ENCODE measurements at places on chromosomes 3 and 15.
A peak's percentile ranks its signal among the peaks of the same experiment; 100 is the strongest.

DNA sequence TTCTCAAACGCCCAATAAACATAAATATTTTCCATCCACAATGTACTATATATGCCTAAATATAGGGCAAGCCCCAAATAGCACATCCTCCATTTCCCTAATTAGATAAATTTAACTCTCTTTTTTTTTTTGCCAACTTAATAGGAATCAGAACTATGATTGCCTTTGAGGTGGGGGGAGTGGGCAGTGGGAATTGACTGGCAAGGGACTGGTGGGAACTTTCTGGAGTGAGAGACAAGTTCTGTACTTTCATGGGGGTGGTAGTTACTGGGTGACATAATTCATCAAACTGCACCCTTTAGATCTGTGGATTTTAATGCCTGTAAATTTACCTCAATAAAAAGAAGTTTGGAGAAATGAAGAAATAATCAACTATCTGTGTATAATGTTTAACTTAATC lies 88.2 kb upstream of the CTDSPL start:
- DNase-seq = no peak

DNA sequence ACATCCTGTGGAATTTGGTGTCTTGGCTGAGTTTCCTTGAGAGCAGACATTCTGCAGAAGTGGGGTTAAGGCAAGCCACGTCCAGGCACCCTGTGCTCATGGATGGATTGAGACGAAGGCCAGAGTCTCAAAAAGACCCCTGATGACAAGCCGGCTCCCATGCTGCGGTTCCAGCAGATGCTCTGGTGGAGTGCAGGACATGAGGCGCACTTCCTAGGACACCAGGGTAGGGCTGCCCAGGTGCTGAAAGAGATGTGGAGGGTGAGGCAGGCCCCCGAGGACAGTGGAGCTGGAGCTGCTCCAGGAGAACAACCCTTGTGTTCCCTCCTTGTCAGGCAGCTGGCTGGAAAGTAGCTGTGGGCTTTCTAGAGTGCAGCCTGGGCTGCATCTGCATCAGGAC lies 81.0 kb downstream of the ASB7 start:
- no peak for DNase-seq

GRCh38 chr3:153892126-153892525 lies 229.1 kb upstream of the ARHGEF26 start:
- no peak for DNase-seq

DNA sequence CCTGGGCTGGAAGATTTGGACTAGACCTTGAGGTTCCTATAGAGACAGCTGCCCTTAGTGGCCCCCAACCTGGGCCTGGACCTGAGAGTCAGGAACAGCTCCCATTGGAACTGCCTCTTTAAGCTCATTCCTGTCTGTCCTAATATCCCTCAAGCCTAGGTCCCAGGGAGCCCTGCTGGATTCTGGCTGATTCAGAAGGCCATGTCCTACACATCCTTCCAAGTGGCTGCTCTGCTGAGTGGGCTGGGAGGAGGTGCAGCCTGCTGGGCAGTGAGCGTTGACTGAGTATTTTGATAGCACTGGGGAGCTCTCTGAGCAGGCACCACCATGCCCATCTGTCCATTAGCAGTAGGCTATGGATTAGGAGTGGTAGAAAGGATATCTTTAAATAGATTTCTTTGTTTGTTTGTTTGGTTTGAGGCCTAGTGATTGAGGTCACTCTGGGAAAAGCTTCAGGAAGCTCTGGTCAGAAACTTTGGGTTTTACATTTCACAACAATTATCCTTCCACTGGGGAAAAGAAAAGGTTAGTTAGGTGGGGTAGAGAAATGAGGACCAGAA lies 54.6 kb upstream of the ATOSA start:
- no peak for DNase-seq

DNA sequence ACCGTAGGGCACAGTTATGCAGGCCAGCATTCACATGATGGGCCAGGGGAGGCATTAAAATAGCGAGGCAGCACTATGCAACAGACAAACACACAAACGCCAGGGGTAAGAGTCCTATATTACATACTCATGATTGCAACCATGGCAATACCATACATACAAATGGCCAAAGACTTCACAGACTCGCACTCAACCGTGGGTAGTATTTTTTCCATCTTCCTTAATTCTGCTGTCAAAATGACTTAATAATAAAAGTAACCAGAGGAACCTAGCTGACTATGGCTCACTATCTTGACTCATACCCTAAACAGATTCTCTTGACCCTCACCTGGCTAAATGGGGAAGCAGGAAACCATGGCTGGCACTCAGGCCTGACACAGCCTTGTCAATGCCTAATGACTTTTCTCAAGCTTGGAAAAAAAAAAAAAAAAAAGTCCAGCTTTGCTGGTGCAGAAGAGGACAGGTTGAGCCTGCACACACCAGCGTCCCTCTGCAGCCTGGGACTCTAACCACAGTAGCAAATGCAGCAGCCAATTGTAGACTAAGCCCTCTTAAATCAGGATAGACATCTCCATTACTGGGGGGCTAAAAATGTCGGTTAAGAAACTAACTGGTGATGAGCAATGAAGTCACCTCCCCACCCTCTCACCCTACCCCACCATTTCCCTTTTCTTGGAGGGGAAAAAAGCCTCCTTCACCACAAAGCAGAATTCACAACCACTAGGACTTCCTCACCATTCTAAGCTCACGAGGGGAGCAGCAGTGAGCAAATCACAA lies 23.1 kb downstream of the CCDC12 start:
- DNase-seq = no peak

GRCh38 chr15:80447077-80447476 lies 42.9 kb downstream of the ARNT2 start:
- DNase-seq = no peak

DNA sequence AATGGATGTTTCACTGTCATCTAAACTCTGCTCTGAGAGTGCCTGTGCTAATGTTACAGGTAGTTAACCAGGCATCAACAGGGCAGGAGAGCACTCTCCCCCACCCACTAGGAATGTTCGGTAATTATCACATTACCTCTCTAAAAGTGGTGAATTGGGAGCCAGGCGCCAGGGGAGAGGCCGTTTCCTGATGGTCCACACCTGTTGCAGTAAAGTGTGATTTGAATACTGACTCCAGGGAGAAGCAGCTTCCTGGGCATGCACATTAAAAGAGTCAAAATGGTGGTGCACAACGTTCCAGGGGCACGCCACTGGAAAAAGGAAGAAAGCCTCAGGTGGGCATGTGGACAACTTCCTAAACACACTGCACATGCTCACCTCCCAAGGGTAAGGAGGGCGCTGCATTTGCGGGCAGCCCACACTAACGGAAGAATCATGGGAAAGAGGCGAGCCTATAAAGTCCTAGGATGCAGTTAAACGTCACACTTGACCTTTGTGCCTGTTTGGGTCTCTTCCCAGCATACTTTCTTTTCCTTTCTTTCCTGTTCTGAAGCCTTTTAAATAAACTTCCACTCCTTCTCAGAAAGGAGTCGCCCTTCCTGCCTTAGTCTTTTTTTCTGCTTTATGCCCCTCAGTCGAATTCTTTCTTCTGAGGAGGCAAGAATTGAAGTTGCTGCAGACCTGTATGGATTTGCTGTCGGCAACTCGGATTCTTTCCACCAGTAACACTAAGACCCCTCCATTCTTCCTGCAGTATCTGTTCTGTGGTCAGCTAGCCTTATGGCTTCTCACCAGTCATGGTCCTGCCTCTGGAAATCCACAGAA lies 28.9 kb upstream of the GPD1L start:
- no peak for DNase-seq

DNA sequence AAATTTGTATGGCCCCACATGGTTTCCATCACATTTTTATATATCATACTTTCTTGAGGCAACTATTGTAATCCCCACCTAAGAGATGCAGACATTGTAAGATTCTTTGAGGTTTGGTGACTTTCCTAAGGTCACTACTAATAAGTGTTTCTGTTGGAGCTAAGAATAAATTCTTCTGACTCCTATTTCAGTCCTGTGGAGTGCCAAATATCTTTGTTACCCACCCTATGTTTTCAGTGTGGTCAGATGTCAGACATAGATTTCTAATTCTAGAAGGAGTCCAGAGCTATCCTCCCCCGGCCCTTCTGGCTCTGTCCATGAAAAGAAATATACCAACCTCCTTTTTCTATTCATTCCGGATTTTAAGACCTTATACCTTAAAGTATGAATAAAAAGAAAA lies 46.2 kb upstream of the FILIP1L start:
- DNase-seq = peak; percentile 41

DNA sequence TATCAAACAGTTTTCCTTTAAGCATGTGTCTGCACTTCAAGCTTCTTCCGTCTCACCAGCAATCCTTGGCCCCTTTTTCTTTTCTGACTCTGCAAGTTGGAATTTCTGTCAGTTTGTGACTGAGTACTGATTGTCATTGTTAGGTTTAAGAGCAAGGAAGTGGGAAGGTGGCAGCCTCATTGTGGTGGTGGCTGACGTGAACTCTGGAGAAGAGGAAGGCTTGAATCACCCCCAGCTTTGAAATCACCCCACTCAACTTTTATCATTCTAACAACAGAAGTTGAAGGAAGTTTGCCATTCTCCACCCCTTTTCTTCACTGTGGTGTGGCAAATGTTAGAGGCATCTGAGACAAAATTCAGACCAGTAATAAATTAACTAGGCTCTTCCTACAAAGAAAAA lies 231.6 kb upstream of the AGTR1 start:
- DNase-seq = peak; percentile 81

DNA sequence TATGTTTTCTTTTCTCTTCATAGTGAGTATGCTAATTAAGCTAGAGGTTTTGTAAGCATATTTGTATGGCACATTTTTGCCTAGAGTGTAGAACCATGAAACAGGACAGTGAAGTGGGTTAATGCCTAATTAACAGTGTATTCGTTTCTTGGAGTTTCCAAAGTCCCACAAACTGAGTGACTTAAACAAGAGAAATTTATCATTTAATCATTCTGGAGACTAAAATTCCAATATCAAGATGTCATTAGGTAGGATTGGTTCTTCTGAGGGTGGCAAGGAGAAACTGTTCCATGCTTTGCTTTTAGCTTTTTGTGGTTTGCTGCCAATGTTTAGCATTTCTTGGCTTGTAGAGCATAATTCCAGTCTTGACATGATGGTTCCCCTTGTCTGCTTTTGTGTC lies 734.2 kb downstream of the NAALADL2 start:
- DNase-seq = no peak

DNA sequence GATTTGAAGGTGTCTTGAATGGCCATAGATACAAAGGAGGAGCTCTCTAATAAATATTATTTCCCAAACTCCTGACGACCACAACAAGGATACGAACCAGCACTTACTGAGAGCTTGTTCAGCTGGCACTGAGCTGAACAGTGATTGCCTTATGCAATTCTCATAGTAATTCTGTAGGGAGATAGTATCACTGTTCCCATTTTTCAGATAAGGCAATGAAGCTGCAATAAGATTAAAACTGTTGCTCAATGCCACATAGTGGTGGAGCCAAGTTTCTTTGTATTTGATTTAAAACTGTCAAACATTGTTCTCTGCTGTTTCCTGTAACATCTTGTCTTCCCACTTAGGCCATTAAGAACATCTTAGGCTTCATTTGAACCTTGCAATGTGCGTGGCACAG lies 163.9 kb downstream of the RPLP1 start:
- no peak for DNase-seq

DNA sequence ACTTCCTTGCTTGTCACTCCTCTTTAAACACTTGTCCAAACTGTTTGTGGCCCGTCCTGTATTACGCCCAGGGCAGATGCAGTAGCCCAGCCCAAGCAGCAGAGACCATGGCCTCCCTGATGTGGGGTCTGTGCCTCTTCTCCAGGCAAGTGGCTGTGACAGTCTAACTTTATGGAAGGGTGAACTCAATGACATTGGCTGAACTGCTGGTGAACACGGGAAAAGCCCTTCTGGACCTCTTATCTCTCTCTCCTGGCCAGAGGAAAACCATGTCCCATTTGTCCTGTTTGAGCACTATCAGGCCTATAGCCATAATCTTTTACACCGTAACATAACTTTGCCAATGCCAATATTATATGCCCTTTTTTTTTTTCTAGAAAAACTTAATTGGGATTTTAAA lies 67.6 kb downstream of the SMAD3 start:
- DNase-seq = no peak

DNA sequence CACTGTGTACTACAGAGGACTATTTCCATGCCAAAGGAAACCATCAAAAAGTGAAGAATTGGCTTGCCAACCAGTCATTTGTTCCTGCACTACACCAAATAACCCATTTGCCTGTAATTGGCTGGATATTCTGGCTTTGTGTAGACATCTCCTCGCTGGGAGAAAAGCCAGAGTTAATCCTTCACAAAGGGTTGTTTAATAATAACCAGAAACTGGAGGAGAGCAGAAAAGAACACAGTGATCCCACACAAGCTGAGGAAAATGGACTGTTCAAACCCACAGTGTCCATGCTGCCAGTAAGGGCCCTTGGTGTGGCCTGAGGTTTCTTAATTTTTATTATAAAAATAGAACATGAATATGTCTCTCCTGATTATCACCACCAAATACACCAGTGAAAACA lies 294.0 kb downstream of the RORA start:
- DNase-seq = no peak

GRCh38 chr15:56812961-56813360 lies 79.7 kb upstream of the ZNF280D start:
- no peak for DNase-seq

DNA sequence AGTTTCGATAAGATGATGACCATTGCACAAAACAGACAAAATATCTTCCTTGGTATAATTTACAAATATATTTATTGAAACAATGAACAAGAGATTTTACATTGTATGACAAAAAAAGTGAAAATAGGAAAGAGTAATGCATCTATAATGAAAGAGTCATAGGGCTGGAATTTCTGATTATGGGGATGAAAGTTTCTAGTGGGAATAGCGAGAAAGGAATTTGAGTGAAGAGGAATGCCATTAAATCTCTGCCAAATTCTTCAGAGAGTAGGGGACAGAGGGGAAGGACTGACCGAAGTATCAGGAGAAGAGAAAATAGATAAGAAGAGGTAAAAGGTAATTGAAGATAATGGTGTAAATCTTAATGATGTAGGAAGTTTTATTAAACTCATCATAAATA lies 125.4 kb downstream of the VGLL3 start:
- DNase-seq = peak; percentile 86

GRCh38 chr3:190619353-190619752 lies 105.5 kb downstream of the IL1RAP start:
- no peak for DNase-seq

GRCh38 chr3:157335233-157336076 lies 101.2 kb upstream of the PTX3 start:
- peak; percentile 73 for DNase-seq

GRCh38 chr15:60301024-60301423 lies 96.8 kb downstream of the ANXA2 start:
- DNase-seq = peak; percentile 9

GRCh38 chr15:95990833-95991232 lies 339.7 kb upstream of the NR2F2 start:
- no peak for DNase-seq

GRCh38 chr3:42533161-42533897 lies 30.9 kb downstream of the VIPR1 start:
- DNase-seq = no peak

Measured in fibroblast of skin of back (primary cell).